Activated naive CD8-positive, alpha-beta T cell treated with anti-CD3 and anti-CD28 coated beads, Interleukin-2, amount 10 ng/mL, durations not matched to agents 7 days and 5 days (primary cell): ENCODE measurements at places on chromosomes 1 and 21.

DNA sequence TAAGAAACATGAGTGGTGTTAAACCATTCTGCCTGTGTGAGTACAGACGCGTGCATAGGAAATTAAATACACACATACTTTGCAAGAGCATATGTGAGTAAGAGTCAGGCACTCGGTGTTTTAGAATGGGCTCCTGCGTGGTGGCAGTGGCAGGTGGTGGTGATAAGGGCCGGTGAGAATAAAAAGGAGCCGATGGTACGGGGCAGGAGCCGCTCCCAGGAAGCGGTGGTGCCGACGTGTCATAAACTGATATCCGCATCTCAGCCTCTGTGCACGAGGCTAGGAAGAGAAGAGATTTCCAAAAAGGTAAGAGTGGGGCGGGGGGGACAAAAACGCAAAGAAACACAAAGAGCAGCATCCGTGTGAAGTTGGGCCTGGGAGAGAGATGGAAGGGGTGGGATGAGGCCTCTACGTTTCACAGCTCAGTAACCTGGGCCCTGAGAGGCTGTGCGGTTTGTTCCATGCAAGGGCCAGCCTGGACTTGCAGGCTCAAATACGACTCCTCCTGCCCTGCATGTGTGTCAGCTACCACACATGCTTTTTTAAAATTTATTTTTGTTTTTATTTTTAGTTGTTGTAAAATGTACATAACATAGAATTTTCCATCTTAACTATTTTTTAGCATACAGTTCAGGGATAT is 127.7 kb upstream of the COL6A1 start:
- peak; percentile 15 for DNase-seq

DNA sequence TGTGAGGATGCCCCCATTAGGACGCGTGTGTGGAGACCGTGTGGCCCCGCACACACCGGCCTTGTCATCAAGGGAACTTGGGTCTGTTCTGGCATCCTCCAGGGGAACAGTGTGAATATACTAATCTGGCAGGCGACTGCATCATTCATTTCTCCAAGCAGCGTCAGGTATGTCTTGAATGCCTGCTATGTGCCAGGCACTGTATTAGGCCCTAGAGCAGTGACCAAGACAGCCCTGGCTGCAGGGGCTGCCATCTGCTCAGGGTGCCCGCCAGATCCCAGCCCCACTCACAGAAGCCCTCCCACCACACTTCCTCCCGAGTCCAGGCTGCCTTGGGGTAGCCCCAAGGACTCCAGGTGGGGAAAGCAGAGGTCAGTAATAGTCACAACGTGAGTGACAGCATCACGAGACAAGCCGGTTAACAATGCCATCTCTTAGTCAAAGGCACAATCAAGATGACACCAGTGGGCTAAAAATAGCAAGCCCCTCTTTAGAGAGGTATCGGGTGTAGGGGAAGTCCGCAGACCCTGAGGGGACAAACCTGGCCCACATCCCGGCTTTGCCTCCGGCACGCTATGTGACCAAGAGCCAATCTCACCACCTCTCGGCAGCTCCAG is 7.5 kb upstream of the LAPTM5 start:
- no peak for DNase-seq

GRCh38 chr1:40404670-40405462 is 31.3 kb downstream of the SMAP2 start:
- no peak for DNase-seq

GRCh38 chr1:207606362-207606755 is 38.6 kb upstream of the CR1L start:
- no peak for DNase-seq

GRCh38 chr1:89692601-89693521 is 59.9 kb downstream of the LRRC8C start:
- no peak for DNase-seq

DNA sequence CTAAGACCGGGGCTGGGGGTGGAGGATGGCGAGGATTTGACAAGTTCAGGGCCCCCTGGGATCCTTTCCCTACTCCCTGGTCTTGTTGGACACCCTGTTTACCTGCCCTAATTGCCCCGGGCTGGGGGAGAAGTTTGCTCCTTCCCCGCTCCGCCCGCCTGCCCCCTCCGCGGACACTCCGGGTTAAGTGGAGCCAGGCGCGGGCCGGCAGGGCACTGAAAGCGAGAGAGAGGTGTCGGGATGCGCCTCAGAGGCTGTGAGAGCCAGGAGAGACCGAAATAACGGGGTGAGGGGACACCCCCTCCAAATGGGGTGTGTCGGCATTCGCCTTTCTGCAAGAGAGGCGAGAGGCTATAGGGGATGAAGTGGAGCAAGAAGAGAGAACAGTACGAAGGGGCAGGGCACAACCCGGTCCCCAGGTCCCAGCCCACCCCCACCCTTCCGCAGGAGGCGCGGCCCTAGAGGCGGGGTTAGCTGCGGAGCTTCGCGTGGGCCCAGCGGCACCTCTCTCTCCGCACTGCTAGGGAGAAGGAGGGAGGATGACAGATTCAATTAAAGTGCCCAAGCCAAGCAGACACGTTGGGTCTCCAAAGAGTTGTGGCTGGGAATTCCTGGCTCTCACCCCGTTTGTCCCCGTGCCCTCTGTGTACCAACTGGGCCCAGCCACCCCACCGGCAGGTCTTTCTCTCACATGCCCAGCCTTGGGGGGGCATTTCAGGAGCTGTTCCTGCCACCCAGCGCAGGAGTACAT is 3.8 kb downstream of the EFNA3 start:
- no peak for DNase-seq

- no peak for DNase-seq
Observed at GRCh38 chr21:36654324-36654723, 44.6 kb upstream of the SIM2 start.

GRCh38 chr1:243312952-243313634 is 57.3 kb downstream of the SDCCAG8 start:
- no peak for DNase-seq

DNA sequence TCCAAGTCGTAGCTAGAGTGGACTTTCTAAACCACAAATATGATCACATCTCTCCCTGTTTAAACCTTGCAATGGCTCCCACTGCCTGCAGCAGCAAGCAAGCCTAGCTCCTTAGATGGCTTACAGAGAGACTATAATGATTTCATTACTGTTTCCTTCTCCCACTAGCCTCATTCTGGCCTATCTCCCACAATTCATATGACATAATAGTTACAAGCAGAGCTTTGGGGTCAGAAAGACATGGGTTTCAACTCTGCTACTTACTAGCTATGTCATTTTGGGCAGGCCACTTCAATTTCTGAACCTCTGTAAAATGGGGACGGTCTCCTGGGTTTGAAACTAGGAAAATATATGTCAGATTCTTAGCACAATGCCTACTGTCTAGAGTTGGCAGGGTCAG is 143.3 kb downstream of the TRABD2B start:
- DNase-seq, result no peak

DNA sequence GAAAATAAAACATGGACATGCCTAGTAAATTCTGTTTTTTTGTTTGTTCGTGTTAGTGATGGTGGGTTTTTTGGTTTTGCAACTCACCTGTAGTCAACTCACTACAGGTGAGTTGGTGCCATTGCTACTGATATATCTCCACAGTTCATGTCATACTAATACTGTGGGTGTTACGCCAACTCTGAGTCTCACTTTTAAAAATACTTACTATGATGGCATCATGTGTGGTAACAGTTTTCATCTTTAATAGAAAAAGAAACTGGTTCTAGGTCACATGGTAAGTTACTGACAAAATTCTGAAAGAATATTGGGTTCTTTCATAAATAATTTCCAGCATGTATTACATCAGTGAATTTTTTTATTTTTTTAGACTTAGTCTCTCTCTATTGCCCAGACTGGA is 38.0 kb downstream of the TSNAX start:
- DNase-seq, result no peak

DNA sequence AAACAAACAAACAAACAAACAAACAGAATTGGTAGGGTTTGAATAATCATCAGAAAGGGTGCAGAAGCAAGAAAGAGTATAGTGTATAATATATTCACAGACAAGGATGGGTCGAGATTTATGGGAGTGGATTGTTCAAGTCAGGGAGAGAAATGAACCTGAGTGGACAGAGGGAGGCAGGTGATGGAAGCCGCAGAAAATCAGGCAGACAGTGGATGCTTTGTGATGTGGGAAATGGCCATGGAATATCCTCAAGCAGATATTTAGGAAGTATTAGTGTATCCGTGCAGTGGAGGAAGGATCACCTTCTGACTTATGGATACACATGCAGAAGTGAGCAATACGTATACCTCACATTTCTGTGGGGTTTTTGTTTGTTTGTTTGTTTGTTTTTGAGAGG is 14.0 kb upstream of the SLC45A1 start:
- no peak for DNase-seq

DNA sequence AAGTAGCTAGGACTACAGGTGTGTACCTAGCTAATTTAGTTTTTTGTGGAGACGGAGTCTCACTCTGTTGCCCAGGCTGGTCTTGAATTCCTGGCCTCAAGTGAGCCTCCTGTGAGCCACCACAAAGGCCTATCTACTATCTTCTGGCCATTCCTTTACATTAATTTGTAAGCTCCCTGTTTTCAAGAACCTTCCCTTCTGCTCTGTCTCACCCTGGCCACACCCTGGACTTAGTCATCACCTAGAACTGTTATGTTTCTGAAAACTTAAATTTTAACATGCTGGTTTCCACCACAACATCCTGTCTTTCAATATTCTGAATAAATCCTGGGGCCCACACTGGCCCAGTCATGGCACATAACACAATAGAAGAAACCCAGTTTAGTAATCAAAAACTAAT is 4.9 kb upstream of the B4GALT3 start:
- DNase-seq, result no peak

- DNase-seq, result no peak
Observed at GRCh38 chr1:158179301-158180041, 1.2 kb upstream of the CD1D start.

DNA sequence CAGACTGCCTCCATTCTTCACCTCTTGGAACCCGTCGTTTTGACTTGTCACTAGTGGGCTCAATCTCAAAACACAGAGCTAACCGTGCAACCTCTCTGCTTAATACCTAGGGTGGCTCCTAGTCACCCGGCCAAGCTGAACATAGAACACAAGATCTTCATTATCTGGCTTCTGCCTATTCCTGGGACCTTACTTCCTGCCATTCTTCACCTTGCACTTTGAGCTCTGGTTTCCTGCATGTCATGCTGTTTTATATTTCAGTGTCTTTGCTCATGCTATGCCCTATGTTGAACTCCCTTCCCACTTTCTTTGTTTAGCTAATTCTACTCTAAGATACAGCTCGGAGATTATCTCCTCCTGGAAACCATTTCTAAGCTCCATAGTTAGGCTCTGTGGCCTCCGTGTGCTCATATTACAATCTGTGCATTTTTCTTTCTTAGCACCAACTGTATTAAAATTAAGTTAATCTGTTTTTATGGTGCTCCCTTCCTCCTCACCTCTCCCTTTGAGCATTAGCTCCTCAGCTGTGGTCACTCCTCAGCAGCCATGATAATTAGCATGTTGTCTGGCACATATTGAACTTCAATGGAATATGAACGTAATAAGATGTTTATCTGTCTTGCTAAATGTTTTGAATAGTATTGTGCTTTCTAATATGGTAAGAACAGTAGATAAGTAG is 13.1 kb downstream of the GPSM2 start:
- DNase-seq, result no peak

- no peak for DNase-seq
Observed at GRCh38 chr1:74324684-74325448, 89.7 kb downstream of the TNNI3K start.

DNA sequence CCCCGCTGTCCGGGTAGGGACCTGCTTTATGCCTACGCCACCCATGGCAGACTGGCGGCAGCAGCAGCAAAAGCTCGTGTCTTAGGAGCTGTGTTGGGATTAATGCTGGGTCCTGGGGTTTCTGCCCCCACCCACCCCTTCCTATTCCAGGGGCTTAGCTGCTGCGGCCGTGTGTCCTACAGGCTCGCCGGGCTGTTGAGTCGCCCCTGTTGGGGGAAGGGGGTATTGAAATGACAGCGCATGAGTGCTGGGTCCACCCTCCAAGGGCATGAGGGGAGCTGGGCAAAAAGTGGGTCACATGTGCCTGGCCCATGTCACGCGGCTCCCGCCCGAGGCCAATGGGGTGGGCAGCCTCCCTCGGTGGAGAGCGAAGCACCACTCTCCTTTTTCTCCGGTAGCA is 118.3 kb upstream of the COL6A1 start:
- no peak for DNase-seq

DNA sequence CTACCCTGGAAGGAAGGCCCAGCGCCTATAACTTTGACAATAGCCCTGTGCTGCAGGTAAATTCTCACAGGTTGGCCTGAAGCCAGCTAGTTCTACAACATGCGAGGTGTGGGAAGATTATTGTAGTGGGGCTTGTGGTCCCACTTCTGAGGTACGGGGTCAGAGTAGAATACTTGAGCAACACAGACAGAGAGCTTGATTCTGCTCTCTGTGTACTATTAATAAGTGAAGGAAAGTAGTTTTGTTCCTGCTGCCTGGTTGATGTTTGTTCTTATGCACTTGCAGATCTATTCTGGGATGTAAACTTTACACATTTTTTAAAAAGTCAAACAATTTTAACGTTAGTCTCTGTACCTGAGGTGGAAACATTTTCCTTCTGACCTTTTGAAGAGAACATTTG is 80.4 kb downstream of the LAMC1 start:
- DNase-seq, result no peak

GRCh38 chr1:32725615-32725982 is 23.0 kb upstream of the SYNC start:
- DNase-seq, result no peak

DNA sequence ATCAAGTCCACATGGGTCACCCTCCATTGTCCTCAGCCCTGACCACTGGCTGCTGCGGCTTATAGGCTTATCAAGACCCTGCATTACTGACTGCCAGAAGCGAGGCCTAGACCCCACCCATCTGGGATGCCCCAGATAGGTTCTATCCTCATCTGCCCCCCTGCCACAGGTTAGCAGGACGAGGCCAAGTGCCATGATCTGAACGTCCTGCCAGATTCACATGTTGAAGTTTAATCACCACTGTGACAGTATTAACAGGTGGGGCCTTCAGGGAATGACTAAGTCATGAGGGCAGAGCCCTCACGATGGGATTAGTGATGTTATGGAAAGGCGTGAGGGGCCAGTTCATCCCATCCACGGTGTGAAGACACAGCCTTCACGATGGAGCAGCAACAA is 6.2 kb upstream of the CPLANE2 start:
- DNase-seq, result no peak

GRCh38 chr1:2203671-2204414 is 9.3 kb upstream of the FAAP20 start:
- no peak for DNase-seq
